Kasumi-1 (cell line): ENCODE measurements at places on chromosomes 13 and 19.
A peak's percentile ranks its signal among the peaks of the same experiment; 100 is the strongest.

DNA sequence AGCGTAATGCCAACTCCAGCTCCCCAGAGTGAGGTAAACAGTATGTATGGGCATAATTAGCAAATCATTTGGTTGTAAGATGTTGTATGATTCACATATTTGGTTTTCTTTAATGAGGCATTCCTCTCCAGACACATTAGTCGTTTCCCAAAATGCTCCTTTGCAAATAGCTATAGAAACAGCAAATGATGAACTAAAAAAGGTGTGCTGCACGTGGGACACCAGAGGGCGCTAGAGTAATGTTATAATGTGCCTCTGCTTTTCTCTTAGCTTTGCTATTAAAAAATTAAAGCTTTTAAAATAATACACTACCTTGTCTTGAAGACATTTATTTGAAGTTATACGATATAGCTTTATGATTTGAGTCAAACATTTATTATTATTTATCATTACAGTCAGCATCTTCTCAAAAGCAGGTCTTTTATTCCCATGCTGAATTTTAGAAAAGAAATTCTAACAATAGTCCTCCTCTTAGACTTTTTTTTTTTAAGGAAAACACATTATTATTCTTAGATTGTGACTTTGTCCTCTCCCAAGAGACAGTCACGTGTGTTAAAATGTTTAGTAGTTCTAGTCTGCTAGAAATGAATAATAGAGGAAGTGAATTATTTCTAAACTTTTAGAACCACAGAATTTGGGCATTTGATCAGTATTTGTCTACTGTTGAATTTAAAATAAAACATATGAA, 121.6 kb upstream of the FRY start:
- DNase-seq = peak; percentile 53

DNA sequence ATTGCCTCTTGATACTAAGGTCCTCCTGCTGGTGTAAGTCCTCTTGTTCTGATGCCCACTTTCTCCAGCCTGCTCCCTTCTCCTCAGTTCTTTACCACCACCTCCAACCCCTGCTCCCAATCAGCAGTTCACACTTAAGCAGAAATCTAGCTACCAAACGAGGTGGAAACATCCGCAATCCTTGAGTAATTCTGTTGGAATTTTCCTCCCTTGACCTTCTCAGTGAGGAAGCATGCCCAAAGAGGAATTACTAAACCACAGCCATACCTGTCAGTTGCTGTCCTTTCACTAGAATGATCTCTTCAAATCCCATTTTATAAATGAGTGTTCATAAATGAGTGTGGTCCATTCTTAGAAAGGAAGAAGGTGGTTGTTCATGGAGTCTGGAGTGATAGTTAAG, 289.9 kb downstream of the DACH1 start:
- no peak for DNase-seq

- no peak for DNase-seq
These were observed 393.7 kb downstream of the FOXO1 start for GRCh38 chr13:40272776-40273139.

DNA sequence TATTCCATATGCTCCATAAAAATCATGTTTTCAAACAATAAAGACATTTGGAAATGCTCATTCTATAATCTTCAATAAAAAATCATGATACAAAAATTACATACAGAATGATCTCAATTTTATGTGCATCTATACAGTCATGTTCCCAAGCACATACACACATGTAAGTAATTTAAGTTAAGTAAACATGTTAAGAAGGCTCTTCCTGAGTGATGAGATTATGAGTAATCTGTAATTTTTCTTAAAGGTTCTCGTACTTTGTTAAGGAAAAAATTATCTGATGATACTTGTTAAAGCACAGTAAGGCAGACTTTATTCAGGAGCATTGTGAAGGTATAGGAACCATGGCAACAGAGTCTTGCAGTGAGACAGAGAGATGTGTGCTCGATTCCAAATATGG, 30.0 kb upstream of the DLEU7 start:
- DNase-seq = no peak

GRCh38 chr13:67224148-67224846, 5.8 kb downstream of the PCDH9 start:
- DNase-seq = peak; percentile 77

DNA sequence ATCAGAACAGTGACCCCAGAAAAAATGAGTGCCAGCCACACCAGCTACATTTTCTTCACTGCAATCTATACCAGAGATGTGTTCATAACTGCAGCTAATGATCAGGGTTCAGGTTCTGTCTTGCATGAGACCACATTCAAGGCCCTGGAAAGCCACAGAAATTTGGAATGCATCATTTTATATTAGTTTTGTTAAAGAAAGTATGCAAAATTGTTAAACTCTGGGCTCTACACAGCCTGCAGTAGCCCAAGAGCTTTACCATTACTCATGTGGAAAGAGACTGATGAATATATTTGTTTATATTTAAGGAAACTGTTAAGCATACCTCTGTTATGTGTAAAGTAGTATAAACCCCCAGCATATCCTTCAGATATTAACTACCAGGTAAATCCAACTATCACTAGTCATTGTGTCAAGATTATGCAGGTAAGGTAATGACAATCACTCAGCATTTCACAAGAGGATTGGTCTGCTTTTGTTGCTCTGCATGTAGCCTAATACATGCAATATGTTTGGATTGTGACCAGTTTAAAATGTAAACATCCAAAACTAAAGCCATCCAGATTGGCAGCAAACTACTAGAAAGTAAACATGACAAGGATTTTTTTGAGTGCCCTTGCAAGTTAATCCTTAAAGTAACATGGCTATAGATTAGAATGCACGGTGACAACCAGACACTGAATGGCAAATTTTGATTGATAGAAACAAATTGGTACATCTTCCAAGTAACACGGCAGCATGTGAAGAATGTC, 429.1 kb upstream of the ARGLU1 start:
- DNase-seq = no peak

DNA sequence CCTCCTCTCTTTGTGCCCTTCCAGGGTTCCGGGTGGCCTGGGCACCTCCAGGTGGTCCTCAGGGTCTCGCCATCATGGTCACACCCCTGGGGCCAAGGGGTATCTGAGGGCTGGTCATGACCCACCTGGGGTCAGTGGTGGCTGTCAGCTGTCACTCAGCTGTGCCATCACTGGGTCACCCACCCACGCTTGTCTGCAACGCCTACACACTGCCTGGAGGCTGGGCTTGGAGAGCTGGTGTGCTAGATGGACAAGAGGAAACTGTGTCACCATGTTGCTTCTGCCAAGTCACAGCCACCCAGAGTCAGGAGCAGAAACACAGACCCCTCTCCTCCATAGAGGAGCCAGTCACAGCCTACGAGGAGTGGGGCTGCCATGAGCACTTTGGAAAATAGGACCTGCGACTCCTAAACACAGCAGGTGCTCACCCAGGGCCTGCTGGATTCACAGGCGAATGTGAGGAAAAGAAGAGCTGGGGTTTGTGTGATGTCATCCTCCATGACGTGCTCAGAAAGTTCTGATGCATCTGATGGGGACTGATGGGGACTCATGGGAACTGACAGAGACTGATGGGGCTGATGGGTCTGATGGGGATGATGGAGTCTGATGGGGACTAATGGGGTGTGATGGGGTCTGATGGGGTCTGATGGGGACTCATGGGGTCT, 10.7 kb upstream of the GRTP1 start:
- no peak for DNase-seq

DNA sequence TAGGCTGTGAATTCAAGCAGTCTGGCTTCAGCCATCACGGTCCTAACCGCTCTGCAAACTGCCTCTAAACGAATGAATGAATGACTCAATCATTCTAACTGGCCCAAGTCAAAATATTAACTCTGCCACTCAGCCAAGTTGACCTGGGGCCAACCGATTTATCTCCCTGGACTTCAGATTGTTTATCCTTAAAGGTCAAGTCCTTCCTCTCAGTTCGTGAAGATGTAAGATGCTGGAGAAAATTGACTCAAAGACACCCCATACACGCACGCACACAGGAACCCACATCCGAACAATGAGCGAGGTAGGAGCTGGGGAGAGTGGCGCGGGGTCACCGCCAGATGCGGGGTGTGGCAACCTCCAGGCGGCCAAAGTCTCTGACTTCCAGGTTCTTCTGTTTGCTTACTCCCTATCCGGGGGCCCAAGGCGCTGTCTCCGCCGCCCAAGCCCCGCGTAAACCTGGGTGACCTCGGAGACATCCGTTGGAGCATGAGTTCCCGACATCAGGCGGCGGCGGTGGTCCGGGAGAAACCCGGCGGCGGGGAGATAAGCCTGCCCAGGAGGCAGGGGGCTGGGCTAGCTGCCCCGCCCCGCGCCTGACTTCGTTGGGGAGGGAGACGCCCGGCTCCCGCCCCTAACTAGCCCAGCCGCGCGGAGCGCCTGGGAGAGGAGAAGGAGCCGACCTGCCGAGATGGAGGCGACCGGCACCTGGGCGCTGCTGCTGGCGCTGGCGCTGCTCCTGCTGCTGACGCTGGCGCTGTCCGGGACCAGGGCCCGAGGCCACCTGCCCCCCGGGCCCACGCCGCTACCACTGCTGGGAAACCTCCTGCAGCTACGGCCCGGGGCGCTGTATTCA, at the start of gene CYP2S1:
Gene CYP2S1 (plus strand): TSS at position 646 of the 856 bp plus-strand sequence. CDS start 46 bp downstream, at position 692.
- DNase-seq = peak; percentile 3

- no peak for DNase-seq
These were observed 13.0 kb downstream of the ZIC2 start for GRCh38 chr13:99994638-99995020.

- no peak for DNase-seq
These were observed 4.9 kb downstream of the FLT1 start for GRCh38 chr13:28490061-28490460.

GRCh38 chr19:1538978-1539377, 15.1 kb downstream of the PLK5 start:
- DNase-seq = no peak

DNA sequence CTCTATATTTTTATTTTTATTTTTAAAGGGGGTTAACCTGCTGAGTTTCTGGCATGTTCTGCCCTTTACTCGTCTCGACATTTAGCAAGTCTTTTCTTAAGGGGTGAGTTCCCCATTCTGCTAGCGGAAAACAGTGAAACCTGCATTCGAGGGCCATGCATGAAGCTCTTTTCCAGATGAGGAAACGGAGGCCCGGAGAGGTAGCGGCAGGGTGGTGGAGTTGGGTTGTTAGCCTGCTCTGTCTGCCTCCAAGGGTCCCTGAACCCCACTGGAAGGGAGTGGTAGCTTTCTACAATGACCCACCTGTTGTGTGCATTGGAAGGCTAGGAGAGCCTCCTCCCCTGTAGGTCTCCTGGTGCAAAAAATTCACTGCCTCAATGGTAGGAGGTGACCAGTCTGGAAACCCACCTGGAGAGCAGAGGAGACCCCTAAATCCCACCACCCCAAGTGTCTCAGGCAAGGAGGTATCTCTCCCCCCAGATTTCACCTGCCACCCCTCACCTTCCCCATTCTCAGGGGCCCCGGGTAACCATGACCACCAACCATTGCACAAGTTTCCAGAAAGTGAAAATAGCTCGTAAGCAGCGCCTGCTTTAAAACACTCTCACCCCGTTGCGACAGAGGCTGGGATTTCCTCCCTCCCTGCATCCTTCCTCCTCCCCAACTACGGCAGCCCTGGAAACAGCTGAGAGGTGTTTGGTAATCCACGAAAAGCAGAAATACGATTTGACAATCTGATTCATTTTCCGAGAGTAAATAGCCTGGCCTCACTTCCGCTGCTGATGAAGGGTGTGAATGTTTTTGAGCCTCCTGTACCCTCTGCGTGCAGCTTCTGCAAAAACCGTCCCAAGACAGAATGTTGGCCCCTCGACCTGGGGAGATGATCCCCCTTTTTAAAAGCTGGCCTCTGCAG, 3.5 kb downstream of the KLF2 start:
- peak; percentile 98 for DNase-seq

- peak; percentile 63 for DNase-seq
These were observed 598.6 kb upstream of the PCDH20 start for GRCh38 chr13:62014299-62014698.

DNA sequence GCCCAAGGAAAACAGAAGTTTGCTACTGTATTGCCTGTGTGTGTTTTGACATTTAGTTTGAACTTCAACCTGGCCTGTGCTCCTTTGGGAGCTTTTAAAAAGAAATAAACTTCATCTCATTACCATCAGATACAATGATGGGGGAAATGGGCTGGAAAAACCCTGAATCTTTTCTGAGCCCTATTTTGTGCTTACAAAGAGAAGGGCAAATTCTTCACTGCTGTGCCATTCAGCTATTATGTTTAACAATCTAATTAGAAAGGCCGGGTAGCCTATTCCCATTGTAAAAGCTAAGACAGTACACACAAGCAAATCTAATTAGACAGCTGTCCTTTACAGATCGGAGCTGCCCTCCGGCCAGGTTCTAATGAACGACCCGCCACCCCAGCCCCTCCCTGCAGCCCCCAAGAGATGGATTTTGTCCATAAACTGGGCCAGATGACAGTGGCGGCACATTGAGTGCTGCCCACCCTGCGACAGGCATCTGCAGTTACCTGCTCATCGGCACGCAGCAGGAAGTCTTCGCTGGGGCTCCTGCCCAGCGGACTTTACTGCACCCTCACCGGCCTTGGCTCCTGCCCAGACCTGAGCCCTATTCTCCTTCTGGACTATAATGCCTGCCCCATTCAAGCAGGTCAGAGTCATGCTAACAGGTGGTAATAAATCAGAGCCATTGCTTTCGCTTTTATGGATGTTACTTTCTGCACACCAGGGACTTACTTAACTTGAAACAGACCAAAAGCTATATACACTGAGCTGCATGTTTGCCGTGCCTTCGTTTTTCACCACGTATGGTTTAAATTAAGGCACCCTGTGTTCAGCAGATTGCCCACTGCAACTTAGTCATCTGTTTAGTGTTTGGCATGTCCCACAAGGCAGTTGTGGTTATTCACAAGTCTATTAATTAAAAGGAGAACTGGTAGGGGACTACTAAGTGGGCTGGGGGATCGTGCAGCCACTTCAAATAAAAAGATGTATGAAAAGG, 549.6 kb downstream of the FGF9 start:
- no peak for DNase-seq

- no peak for DNase-seq
These were observed 970.5 kb downstream of the UQCRFS1 start for GRCh38 chr19:28242317-28242927.

DNA sequence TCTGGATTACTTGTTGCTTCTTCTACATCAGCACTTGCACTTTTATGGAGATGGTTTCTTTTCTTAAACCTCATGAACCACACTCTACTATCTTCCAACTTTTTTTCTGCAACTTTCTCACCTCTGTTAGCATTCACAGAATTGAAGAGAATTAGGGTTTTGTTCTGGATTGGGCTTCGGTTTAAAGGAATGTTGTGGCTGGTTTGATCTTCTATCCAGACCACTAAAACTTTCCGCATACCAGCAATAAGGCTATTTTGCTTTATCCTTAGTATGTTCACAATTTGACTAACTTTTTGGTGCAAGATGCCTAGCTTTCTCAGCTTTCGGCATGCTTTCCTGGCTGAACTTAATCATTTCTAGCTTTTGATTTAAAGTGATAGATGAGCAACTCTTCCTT, 666.7 kb upstream of the MIR17HG start:
- DNase-seq = no peak

- no peak for DNase-seq
These were observed 940 bp upstream of the DCUN1D2 start for GRCh38 chr13:113491418-113491883.

- no peak for DNase-seq
These were observed 20.4 kb downstream of the LMTK3 start for GRCh38 chr19:48490981-48491792.
